ENCODE measurements at places on chromosomes 1 and 21. TPM values are rescaled to one million over a fixed set of nuclear protein-coding genes. Genes with fewer than 3 reads are reported as not detected.

GRCh38 chr21:29376556-29376955, 77.8 kb downstream of the BACH1 start:
- no peak overlapping the region for H3K4me3 ChIP-seq
- peak overlapping the region; percentile 31 for H3K27ac ChIP-seq
- H3K36me3 ChIP-seq = no peaks in the 10 kb centered on the region

GRCh38 chr1:63653976-63654375, 60.8 kb downstream of the PGM1 start:
- H3K27me3 ChIP-seq = no peaks in the 10 kb centered on the region
- H3K36me3 ChIP-seq = peaks cover 61% of the 10 kb centered on the region
- no peak overlapping the region for H3K27ac ChIP-seq
- H3K4me3 ChIP-seq = no peak overlapping the region
- peaks cover 41% of the 10 kb centered on the region for H3K4me1 ChIP-seq

The JAM2 gene
- total RNA-seq = 1.2 TPM

GRCh38 chr1:55181666-55182065, 33.5 kb downstream of the USP24 start:
- no peak for DNase-seq
- H3K27me3 ChIP-seq = no peaks in the 10 kb centered on the region
- no peak overlapping the region for H3K4me3 ChIP-seq
- no peak overlapping the region for H3K27ac ChIP-seq

All from activated naive CD8-positive, alpha-beta T cell treated with anti-CD3 and anti-CD28 coated beads, Interleukin-2, amount 10 ng/mL, durations not matched to agents 7 days and 5 days (primary cell).